ENCODE measurements at places on chromosomes 3 and 15.
A peak's percentile ranks its signal among the peaks of the same experiment; 100 is the strongest.

- peak; percentile 64 for DNase-seq
These were observed 1.8 kb upstream of the ZSCAN2 start for GRCh38 chr15:84598993-84599392.

- DNase-seq = no peak
These were observed 60.3 kb upstream of the TBL1XR1 start for GRCh38 chr3:177257625-177258024.

GRCh38 chr3:129942296-129942695, 32.2 kb upstream of the TRH start:
- DNase-seq = peak; percentile 77

- no peak for DNase-seq
These were observed 1.4 kb downstream of the PEAK1 start for GRCh38 chr15:77418391-77418965.

GRCh38 chr3:190591080-190591479, 77.2 kb downstream of the IL1RAP start:
- no peak for DNase-seq

DNA sequence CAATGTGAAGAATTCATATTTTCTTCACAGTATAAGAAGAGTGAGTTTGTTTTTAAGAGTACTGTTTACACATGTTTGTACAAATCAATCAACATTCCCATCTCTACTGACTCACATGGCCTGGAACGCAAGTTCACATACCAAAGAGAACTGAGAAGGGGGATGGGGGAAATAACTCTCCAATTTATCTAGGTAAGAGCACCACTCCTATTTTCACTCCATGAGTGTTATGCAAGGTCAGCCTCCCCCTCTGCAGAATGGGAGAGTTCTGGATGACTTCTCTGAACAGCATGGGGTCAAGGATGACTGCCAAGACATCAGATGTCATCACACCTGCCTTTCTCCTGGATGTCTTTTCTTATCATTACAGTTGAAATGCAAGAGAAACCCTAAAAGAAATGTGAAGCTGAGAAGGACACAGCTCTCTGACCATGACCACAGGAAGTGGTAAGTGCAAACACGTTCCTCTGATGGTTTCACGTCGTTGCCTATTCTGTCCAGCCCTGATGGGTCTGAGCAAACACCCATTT, 95.2 kb downstream of the SEMA6D start:
- DNase-seq = peak; percentile 46
